ENCODE measurements at places on chromosomes 5 and 9.
A peak's percentile ranks its signal among the peaks of the same experiment; 100 is the strongest.

- DNase-seq = no peak
Measured at GRCh38 chr9:26228273-26228672, 550.0 kb upstream of the TUSC1 start.

GRCh38 chr5:68548959-68549676 lies 333.6 kb downstream of the PIK3R1 start:
- DNase-seq = no peak

DNA sequence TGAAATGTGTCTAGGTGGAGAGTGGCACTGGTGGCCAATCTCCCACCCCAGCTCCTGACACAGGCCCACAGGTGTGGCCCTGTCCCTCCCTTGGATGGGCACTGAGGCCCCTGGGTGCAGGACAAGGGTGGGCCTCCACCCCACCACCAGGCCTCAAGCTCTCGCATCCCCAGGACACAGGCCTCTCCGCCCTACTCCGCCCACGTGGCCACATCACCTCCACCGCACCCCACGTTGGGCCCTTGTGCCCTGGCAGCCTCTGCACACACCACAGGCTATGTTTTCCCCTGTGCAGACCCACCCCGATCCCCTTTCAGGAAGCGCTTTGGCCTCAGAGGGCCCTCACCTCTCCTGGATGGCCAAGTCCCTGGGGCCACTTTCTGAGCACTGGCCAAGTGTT lies 54.7 kb downstream of the SECISBP2 start:
- DNase-seq = no peak

GRCh38 chr9:86041311-86041741 lies 58.0 kb downstream of the GOLM1 start:
- peak; percentile 20 for DNase-seq

- DNase-seq = no peak
Measured at GRCh38 chr9:3922846-3923245, 377.0 kb downstream of the GLIS3 start.

DNA sequence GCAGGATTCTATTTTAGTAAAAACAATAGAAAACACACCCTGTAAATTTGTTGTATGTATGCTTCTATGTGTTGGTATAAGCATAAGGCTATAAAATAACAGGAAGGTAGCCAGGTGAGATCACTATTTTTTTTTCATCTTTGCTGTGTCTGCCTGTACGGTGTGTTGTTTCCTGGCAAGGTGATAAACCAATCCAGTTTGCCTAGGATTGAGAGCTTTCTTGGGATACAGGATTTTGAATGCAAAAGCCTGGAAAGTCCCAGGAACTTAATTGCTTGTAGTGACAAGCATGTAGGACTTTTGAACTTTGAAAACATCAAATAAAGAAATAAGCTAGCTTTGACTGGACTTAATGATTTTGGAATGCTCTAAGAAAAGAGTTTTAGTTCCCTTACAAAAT lies 83.3 kb upstream of the RORB start:
- no peak for DNase-seq

DNA sequence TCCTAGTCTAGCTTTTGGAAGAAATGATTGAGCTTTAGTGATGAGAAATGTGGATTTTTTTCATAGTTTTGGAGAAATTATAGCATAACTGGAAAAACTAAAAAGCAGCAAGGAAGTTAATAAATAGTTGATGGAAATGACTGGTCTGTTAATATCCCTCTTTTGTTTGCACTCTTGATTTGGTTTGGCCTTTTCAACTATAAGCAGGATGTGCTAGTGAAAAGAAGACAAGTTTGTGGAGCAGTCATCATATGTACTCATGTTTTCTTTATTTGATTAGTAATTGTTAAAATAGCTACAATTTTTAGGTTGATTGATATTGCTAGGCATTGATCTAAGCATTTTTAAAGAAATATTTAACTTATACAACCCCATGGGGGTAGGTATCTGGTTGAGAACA lies 374.7 kb downstream of the TAF11L14 start:
- no peak for DNase-seq

- DNase-seq = no peak
Measured at GRCh38 chr9:21668516-21668915, 133.9 kb upstream of the MTAP start.
